A549 treated with CpdA at 1 μM for 4 hours (cell line): ENCODE measurements at places on chromosomes 16 and 17. TPM values are rescaled to one million over a fixed set of nuclear protein-coding genes. Genes with fewer than 3 reads are reported as not detected.

The ODAD4 gene
- total RNA-seq: 1.1 to 2.4 TPM (median 1.7 TPM) in 5 replicates

The PPY gene
- total RNA-seq: not detected in 5 replicates

The TNFRSF13B gene
- total RNA-seq: not detected in 5 replicates

The ATP2A3 gene
- total RNA-seq: 3.6 to 5.4 TPM (median 4.3 TPM) in 5 replicates

The P2RX5 gene
- 15.8 to 26.5 TPM (median 23.2 TPM) in 5 replicates for total RNA-seq

The KRT28 gene
- total RNA-seq: not detected in 5 replicates

The SPN gene
- total RNA-seq: 0.01 TPM in 1 of 5 replicates, not detected in the others

The FBXO39 gene
- total RNA-seq: not detected in 5 replicates

The PSMD12 gene
- 96.0 to 119 TPM (median 98.7 TPM) in 5 replicates for total RNA-seq

The GPRC5B gene
- total RNA-seq: 25.7 to 30.8 TPM (median 27.8 TPM) in 5 replicates

The MRPS34 gene
- 159 to 264 TPM (median 239 TPM) in 5 replicates for total RNA-seq

The NPIPB9 gene
- total RNA-seq: 1.2 to 3.0 TPM (median 1.7 TPM) in 5 replicates

The P2RX1 gene
- 0.03 TPM in 1 of 5 replicates, not detected in the others for total RNA-seq

The CCL16 gene
- total RNA-seq: not detected in 5 replicates

The ALOX12B gene
- 0.68 to 1.8 TPM (median 1.0 TPM) in 5 replicates for total RNA-seq

The NATD1 gene
- 2.4 to 3.7 TPM (median 2.8 TPM) in 5 replicates for total RNA-seq

The KRTAP3-1 gene
- total RNA-seq: not detected in 5 replicates
